Activated CD8-positive, alpha-beta memory T cell treated with anti-CD3 and anti-CD28 coated beads, Interleukin-2, amount 50 U/mL, for 48 hours (primary cell): ENCODE measurements at places on chromosomes 16 and 17.

DNA sequence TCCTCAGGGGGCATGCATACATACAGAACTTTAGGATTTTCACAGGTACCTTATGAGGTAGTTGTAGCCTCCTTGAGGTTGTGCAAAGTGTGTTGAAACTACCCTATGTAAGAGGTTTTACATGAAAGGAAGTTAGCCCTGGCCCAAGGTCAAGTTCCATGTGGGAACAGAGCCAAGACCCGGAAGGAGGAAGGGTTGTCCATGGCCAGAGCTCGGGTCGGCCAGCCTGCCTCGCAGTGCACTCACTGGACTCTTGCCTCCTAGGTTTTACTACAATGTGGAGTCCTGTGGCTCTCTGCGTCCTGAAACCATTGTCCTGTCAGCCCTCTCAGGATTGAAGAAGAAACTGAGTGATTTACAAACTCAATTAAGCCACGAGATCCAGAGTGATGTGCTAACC lies 8.2 kb downstream of the POLR2C start:
- no peak for DNase-seq

DNA sequence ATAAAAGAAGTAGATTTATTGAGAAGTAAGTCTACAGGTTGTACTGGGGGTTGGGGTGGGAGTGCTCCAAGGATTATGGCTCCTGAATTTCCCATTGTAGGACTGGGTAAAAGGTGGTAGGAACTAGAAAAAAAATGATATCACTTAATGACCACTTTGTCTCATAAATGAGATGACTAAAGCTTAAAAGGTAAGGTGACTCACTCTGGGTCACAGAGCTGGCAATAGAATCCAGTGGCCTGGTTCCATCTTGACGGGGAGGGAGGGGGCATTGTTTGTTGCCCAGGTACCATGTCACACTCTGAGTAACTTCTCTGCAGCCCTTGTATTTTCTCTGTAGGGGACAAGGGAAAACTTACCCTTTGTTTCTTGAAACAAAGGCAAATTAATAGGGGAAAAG lies 126.1 kb downstream of the PITPNC1 start:
- DNase-seq = no peak

DNA sequence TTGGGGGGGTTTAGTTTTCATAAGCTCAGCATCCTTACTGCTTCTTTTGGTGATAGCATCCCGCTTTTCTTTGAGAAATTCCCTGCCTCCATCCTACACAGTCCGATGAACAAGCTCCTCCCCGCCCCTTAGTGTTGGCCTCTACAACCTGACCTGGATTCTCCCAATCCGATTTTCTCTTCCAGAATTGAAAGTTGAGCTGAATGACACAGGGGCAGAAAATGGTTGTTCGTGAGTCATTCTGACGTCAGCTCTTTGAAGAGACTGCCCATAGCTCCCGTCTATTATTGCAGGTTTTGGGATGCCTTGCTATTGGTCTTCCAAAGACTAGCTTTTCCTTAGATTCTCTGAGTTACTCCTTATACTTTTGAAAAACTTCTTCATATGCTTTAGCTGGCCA lies 279.7 kb downstream of the SLC39A11 start:
- no peak for DNase-seq

DNA sequence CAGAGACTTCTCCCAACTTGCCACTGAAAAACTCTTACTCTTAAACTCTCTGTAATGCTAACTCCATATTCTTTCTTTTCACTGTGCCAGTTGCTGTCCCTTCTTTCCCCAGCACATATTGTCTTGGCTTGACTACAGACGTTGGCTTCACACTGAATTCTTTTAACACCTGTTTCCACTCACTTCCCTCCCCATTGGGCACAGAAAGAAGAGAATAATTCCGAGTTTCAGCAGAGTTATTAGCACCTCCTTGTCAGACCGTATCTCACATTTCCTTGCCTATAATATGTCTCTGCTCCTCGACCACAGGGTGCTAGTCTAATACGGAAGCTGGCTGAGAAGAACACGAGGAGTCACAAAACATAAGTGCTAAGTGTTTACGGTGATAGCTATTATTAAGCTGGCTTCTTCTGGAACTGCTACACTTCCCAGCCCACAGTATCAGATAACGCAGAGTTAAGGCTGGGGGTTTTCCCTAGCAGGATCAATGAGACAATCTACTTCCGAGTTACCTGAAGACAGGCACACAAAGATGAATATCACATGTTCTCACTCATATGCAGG lies 188.5 kb upstream of the CDH8 start:
- no peak for DNase-seq

GRCh38 chr17:6452471-6453266 lies 8.4 kb downstream of the PIMREG start:
- DNase-seq = no peak

- DNase-seq = no peak
These were observed 32.8 kb downstream of the HIC1 start for GRCh38 chr17:2087597-2088211.

- DNase-seq = no peak
These were observed 7.9 kb upstream of the RPL23 start for GRCh38 chr17:38861399-38861843.

- no peak for DNase-seq
These were observed 55.5 kb downstream of the GRIN2A start for GRCh38 chr16:10126686-10127085.

GRCh38 chr17:51793686-51794085 lies 364.8 kb downstream of the CA10 start:
- no peak for DNase-seq
